AG04449 (cell line): ENCODE measurements at places on chromosomes 6 and 20.

GRCh38 chr6:63716169-63716568, 80.6 kb downstream of the PHF3 start:
- no peak for DNase-seq

DNA sequence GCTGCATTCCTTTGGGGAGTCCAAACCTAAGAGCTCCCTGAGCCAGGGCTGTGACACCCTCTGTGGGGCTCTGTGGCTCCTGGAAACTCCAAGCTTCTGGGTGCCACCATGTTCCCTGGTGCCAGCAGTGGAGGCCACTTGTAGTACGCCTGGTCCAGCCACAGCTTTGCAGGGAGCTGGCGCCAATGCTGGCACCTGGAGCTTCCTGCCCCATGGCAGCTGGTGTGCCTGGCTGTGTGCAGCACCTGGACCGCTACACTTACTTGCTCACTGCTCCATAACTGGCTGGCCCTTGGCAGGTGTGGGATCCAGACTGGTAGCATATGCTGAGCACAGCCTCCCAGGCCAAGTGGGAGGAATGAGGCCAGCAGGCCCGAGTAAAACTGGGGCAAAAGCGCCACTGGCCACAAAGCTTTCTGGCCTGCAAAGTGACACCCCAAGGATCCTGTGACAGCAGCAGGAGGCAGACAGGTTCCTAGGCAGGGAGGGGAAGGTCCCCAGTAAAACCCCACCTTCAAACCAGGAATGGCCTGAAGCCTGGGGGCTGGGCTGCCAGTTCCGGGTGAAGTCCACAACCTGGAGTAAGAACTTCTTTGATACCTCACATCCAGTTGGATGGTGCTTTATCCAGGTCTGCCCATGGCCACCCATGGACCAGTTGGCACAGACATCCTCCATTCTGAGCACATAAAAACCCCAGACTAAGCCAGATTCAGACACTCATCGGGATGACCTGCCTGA, 461.0 kb downstream of the TBC1D32 start:
- no peak for DNase-seq

DNA sequence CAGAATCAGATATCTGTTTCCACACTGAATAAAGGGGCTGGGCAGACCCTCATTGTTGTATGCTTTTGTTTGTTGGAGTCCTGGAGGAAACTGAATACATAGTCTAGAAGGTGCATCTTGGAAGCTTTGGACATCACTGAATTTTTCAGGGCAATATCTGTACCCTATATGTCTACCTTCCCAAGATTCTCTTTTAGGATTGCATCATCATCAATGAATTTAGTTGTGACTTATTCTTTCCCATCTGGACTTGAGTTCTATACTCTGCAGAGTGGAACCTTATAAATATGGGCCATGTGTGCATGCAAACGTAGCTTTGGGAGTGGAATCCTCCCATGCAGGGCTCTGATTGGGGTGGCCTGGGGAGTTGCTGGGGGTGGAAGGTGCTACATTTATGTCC, 60.7 kb upstream of the PROKR2 start:
- no peak for DNase-seq

DNA sequence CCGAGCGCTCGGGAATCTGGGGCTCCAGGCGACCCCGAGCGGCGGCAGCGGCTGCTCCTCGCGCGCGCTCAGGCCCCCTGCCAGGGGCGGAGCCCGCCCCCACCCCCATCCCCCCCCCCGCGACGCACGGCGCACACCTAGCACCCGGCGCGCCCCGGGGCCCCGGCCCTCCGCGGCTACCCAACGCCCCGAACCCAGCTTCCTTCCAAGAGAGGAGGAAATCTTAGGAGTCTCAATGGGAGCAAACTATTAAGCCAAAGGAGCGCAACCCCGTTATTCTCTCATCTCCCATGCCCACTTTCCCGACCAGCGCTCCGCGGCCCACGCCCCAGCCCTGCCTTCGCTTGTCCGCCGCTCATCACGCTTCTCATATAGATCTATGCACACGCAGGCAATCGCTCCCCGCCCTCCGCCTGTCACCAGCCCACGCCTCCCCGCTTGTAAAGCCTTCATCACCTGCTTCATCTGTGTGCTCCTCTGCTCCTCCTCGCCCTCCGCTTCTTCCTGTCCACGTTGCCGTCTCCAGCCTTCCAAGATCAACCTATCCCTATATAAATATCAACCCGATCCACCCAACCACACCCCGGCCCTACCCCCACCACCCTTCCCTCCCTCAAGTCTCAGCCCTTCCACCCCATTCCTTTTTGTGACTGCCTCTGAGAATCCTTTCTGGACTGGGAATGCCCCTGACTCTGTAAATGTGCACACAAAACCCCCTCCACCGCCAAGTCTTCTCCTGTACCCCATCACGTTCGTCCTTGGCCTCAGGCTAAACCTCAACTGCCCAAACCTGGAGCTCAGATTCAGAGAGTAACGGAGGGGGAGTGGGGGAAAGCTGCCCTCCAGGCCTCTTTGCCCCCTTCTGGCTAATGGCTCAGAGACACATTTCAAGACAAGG, at the start of gene DLK2:
Gene DLK2 (minus strand): TSS at position 18 of the 898 bp plus-strand sequence. CDS start 723 bp downstream, outside the sequence.
- no peak for DNase-seq
